HFFc6 (cell line): ENCODE measurements at places on chromosomes 2 and 18. TPM values are rescaled to one million over a fixed set of nuclear protein-coding genes. Genes with fewer than 3 reads are reported as not detected.

ZSCAN30 gene
- total RNA-seq = 13.5 to 16.1 TPM (median 14.6 TPM) in 3 replicates

TTN gene
- total RNA-seq = 0.17 to 0.60 TPM (median 0.41 TPM) in 3 replicates

SDC1 gene
- total RNA-seq = 80.9 to 131 TPM (median 95.8 TPM) in 3 replicates

CIDEA gene
- total RNA-seq = not detected in 3 replicates

MFSD2B gene
- total RNA-seq = 0.22 to 0.26 TPM (median 0.24 TPM) in 3 replicates

FAM110C gene
- not detected in 2 replicates for total RNA-seq

CLEC4F gene
- total RNA-seq = not detected in 3 replicates

DNA sequence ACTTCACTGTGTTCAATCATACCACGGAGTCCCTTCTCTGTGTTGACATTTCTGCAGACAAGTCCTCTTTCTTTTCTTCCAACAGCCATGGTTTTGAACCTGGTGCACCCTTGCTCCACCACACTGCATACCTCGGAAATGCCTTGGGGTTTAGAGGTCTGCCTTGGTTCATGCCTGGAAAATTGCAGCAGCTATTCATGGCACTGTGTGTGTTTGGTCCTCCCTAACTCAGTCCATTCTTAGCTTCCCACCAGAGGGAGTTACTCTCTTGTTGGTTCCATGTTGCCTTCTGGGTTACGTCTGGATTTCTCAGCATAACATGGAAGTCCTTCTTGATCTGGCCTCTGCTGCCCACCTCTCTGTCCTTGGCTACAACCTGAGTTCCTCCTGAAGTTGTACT, 206.0 kb downstream of the FHOD3 start:
- no peak for DNase-seq

DNA sequence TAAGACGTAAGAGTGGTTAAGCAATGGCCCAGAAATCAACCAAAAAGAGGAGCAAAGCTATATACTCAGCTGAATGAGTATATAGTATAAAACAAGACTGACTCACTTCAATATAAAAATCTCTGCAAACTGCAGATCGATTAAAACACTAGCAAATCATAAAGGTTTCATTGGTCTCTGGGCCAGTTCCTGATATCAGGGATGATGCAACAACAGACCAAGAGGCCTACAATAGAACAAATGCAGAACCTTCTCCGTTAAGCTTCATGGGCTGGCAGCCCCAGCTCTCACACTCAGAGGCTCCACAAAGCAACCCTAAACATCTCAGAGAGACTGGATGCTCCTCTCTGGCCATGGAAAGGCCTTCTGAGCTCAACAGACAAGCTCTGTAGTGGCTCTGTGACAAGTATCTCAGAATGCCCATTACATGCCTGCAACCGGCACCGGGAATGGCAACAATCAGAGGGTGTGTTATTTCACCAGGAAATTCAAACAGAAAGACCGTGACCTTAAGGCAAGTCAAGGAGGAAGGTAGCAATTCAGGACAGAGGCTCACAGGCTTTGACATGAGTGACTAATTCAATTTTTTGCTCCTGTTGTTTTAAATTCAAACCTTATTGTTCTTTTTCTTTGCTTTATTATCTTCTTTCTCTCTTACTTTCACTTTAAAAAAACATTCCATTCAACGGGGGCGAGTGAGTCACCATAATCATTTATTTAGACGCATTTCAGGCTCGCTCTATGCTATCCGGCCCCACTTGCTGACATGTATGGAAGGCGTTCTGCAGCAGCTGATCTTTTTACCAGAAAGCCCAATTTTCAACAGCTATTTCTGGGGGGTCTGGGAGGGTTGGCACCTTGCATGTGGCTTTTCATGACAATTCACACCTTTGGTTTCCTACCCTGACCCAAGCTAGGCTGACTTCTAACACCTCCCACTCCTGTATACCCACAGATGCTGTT, 15.1 kb downstream of the CYRIA start:
- no peak for DNase-seq

DNA sequence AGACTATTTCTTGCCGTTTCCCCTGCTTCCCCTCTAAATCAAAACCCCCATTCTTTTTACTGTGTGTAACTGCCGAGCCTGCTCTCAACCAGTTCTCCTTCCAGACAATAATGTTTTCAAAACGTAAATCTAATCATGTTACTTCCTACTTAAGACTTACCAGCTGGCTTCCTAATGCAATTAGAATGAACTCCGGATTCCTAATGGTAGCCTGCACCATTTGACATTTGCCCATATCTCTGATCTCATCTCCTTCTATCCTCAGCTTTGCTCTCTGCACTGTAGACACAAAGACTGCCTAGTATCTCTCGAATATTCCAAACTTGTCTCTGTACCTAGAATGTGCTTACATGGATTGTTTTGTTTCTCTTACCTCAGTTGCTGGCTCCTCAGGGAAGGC, 12.9 kb downstream of the TTL start:
- no peak for DNase-seq

GRCh38 chr2:218849721-218850120, 9.9 kb upstream of the WNT6 start:
- DNase-seq = peak; percentile 9

GRCh38 chr2:201532686-201533304, 81.3 kb downstream of the STRADB start:
- DNase-seq = peak; percentile 96

DNA sequence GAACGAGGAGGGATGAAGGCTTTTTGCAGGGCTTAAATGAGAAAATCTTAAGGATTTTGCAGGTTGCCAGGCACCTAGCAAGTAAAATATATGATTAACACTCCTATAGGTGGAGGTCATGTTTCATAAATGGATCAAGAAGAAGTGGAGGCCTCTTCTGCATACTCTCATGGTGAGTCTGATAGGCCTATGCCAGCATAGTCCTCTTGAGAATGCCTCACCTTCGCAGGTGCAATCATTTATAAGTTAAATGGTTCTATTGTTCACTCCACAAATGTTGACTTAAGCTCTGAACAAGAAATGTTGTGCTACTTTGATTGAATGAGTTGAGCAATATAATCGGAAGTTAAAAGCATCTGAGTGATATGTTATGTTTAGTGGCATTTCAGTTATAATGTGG, 12.1 kb downstream of the LRRTM1 start:
- no peak for DNase-seq

DNA sequence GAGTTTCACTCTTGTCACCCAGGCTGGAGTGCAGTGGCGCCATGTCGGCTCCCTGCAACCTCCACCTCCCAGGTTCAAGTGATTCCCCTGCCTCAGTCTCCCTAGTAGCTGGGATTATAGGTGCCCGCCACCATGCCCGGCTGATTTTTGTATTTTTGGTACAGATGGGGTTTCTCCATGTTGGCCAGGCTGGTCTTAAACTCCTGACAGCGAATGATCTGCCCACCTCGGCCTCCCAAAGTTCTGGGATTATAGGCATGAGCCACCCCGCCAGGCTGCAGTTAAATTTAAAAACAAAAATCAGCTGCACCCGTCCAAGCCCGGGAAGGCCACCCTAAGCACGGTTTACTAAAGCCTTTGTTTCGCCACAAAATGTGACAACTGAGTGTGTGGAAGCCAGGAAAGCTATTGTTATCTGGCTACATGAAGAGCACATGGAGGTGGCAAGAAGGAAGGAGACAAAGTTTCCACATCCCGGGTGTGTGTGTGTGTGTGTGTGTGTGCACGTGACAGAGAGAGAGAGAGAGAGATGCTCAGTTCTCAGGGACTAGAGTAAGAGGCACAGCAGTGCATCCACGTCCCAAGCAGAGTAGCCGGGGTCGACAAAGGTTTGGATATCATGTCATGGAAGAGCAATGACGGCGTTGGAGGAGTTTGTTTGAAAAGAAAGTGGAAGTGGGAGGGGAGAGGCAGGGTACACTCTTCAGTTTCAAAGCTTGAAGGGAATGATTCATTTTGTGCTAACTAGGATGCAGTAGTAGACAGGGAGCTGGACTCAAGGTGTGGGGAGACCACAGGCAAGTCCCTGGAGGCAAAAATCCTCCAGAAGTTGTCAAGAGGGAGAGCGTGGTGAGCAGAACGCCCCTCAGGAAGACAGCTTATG, 20.1 kb downstream of the INPP5D start:
- DNase-seq = no peak

GRCh38 chr2:138829326-138829919, 49.2 kb upstream of the NXPH2 start:
- DNase-seq = no peak
